ENCODE measurements at places on chromosomes 5 and 9. TPM values are rescaled to one million over a fixed set of nuclear protein-coding genes. Genes with fewer than 3 reads are reported as not detected.

Gene PHF2
- total RNA-seq, result 29.1 TPM

Gene PCDHGA6
- total RNA-seq, result 2.9 TPM

DNA sequence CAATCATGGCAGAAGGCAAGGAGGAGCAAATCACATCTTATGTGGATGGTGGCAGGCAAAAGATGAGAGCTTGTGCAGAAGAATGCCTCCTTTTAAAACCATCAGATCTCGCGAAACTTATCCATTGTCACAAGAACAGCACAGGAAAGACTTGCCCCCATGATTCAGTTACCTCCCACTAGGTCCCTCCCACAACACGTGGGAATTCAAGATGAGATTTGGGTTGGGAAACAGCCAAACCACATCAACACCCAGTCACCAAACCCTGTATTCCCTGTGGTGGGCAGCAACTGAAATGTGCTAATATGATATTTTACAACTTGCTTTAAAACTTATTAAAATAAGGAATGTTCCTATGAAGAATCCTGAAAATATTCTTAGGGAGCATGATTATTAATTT, 54.2 kb downstream of the RASGRF2 start:
- no peak overlapping the region for H3K27ac ChIP-seq
- H3K36me3 ChIP-seq, result no peaks in the 10 kb centered on the region
- H3K4me3 ChIP-seq, result no peak overlapping the region

Gene NSD1
- total RNA-seq, result 71.2 TPM

- DNase-seq, result no peak
- peaks cover 98% of the 10 kb centered on the region for H3K36me3 ChIP-seq
- no peaks in the 10 kb centered on the region for H3K27me3 ChIP-seq
These were observed 68.6 kb downstream of the SKIC3 start for GRCh38 chr5:95486191-95486590.

Data from left lung (tissue), 14 donors.